ENCODE measurements at places on chromosomes 6 and 20. TPM values are rescaled to one million over a fixed set of nuclear protein-coding genes. Genes with fewer than 3 reads are reported as not detected.

GRCh38 chr20:8874437-8874836 is 194.4 kb upstream of the PLCB4 start:
- no peak for DNase-seq
- H3K4me1 ChIP-seq: no peaks in the 10 kb centered on the region
- no peaks in the 10 kb centered on the region for H3K36me3 ChIP-seq
- no peaks in the 10 kb centered on the region for H3K27me3 ChIP-seq
- H3K27ac ChIP-seq: no peak overlapping the region
- H3K4me3 ChIP-seq: no peak overlapping the region

GRCh38 chr20:57313230-57313629 is 16.4 kb upstream of the SPO11 start:
- H3K4me3 ChIP-seq: no peak overlapping the region
- H3K4me1 ChIP-seq: no peaks in the 10 kb centered on the region
- no peak for DNase-seq

GRCh38 chr6:2917065-2917464 is 14.0 kb upstream of the SERPINB9 start:
- H3K36me3 ChIP-seq: no peaks in the 10 kb centered on the region
- no peak overlapping the region for H3K4me3 ChIP-seq
- no peak for DNase-seq

GRCh38 chr6:148932731-148933130 is 185.9 kb downstream of the UST start:
- no peak overlapping the region for H3K4me3 ChIP-seq
- H3K4me1 ChIP-seq: no peaks in the 10 kb centered on the region
- H3K27me3 ChIP-seq: no peaks in the 10 kb centered on the region
- H3K36me3 ChIP-seq: no peaks in the 10 kb centered on the region
- H3K27ac ChIP-seq: no peak overlapping the region

DNA sequence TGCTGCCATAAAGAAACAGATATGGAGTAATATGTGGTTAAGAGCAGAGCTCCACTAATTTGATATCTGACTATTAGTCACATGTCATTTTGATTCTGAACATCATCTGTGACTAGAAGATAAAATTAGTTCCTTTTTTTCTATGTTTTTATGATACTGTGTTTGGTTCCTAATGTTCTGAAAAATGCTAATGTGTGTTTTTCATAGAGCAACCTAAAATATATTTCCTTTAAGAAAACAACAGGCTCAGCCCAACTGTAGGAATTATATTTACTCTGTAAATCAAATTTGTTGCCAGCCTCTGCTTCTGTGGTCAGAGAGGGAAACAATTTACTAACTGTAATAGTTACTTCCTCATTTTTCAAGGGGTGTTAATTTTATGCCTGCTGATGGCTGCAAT is 33.3 kb upstream of the TXLNB start:
- H3K27ac ChIP-seq: peak overlapping the region; percentile 64
- DNase-seq: no peak
- no peaks in the 10 kb centered on the region for H3K36me3 ChIP-seq
- H3K4me1 ChIP-seq: peaks cover 27% of the 10 kb centered on the region
- no peaks in the 10 kb centered on the region for H3K27me3 ChIP-seq
- H3K4me3 ChIP-seq: no peak overlapping the region

DNA sequence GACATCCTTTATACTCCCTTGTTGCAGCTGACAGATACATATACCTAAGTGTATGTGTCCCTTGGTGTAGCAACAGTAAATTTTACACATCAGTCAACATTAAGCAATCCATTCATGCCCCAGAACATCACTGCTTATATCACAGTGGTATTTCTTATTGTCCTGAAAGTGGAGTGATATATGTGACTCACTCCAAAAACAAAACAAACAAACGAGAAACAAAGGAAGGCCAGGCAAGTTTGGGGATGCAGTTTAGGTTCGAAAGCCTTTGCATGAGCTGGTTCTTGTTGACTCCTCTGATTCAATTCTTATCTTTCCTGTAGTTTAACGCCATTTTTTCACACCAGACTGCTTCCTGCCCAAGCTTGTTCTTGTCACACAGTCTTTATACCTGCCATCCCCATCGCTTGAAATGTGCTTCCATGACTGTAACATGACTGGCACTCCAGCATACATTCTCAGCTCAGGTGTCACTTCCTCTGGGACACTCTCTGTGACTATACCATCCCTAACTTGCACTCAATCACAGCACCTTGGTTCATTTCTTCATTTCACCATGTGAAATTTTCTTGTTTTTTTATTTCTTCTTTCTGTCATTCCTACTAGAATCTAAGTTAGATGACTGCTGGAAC is 125.0 kb upstream of the TSHZ2 start:
- H3K27me3 ChIP-seq: no peaks in the 10 kb centered on the region
- no peak overlapping the region for H3K27ac ChIP-seq
- H3K36me3 ChIP-seq: no peaks in the 10 kb centered on the region
- H3K4me3 ChIP-seq: no peak overlapping the region

Gene MLIP
- 0.64 TPM for total RNA-seq

Gene ZKSCAN3
- 4.8 TPM for total RNA-seq

Gene ACTL10
- total RNA-seq: not detected

Measured in transverse colon (tissue), 4 donors.